ENCODE measurements at places on chromosomes 12 and 14.

GRCh38 chr12:57735952-57736740 is 2.4 kb downstream of the AGAP2 start:
- DNase-seq = no peak

- DNase-seq = no peak
These were observed 119.7 kb downstream of the NTS start for GRCh38 chr12:85993746-85994145.

DNA sequence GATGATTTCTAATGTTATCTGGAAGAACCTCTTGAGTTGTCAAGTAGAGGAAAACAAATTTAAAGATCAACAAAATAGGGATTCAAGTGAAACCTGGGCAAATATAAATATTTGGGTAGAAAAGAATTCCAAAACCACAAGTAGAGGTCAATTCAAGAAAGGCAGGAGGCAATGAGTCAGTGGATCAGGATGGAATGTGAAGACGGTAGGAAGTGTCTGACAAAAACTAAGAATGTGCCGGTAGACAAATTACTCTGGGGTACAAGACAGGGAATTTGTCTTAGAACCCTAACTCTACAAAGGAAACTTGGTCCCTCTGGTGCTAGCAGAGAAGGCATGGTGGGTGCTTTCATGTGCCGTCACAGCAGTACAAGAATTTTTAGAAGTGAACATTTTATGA is 13.6 kb downstream of the ABCD2 start:
- no peak for DNase-seq

GRCh38 chr12:11723993-11724392 is 74.5 kb downstream of the ETV6 start:
- peak; percentile 67 for DNase-seq

GRCh38 chr12:55847033-55847432 is 4.3 kb upstream of the MMP19 start:
- DNase-seq = no peak

GRCh38 chr14:105165134-105165704 is 3.4 kb downstream of the JAG2 start:
- DNase-seq = no peak

- DNase-seq = no peak
These were observed 145.6 kb upstream of the SLC38A2 start for GRCh38 chr12:46518169-46518568.
